ENCODE measurements at places on chromosomes 5 and 9. TPM values are rescaled to one million over a fixed set of nuclear protein-coding genes. Genes with fewer than 3 reads are reported as not detected.

DNA sequence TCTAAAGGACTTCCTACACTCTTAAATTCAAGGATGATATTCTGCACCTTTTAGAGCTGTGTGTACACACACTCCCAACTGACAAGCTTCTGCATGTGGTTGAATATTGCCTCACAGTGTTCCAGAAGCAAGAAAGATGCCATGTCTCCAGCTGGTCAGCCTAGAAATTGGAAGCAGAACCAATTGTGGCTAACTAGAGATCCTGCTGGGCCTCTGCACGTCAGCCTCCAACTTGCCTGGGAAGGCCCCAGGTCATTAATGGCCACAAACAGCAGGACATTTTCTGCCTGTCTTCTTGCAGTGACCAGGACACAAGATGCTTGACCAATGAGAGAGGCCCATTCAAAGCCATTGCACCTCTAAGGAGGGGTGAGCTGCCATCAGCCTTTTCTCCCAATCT is 571.9 kb upstream of the BRINP1 start:
- DNase-seq, result no peak

DNA sequence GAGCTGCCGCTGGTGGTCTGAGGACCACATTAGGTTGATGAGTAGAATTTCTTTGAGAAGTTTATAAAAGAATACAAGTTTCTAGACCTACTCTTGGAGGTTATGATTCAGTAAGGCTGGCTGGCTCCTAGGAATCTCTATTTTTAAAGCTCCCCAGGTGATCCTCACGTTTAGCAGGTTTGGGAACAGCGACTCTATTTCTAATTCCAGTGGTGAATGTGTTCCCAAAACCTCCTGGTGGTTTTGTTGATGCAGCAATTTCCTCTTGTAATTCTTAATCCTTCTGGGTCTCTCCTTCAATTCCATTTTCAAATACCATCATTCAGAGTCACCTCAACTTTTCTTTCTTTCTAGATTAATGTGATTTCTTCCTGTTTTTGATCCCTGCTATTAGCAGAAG is 215.9 kb upstream of the RFX3 start:
- DNase-seq, result no peak

- DNase-seq, result no peak
Measured at GRCh38 chr5:107474716-107475489, 195.8 kb downstream of the EFNA5 start.

DNA sequence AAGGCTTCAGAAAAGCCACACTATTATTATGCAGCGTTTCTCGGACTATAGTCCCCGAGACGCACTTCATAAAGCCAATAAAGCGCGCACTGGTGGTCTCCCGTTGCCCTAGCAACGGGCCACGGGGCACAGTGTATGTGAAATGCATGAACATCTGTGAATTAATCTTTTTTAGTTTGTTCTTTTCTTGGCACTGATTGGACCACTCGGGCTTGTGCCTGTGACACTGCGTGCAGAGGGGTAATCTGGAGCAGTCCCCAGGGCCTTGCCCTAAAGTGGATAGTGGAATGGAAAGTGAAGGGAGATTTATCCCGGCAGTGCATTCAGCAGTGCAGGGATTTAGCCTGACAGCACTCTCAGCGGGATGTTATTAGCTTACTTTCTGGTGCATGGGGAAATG is 92.1 kb downstream of the TLE4 start:
- DNase-seq, result no peak

- DNase-seq, result no peak
Measured at GRCh38 chr5:10844016-10844415, 83.0 kb upstream of the DAP start.

DNA sequence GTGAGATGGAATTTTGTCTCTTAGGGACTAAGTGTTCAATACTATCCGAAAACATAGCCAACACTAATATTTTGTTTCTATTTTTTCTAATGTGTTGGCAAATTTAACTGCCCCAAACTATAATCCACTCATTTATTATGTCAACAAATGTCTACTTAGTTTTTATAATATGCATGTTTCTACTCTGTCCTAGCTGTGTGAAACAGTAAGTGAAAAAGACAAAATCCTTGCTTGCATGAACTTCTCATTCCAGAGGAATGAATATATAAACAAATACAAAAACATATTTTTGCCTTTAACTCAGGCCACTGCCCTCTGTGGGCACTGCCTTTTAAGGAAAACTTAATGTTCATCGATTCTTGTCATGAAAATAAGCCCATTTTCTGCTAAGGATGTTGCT is 1275.4 kb upstream of the CDH18 start:
- no peak for DNase-seq

GLRA1 gene
- not detected for total RNA-seq

FOXD4L5 gene
- 0.04 TPM for total RNA-seq

SLCO6A1 gene
- total RNA-seq, result not detected

ENC1 gene
- 72.5 TPM for total RNA-seq

IFNB1 gene
- total RNA-seq, result not detected

CCDC171 gene
- total RNA-seq, result 3.3 TPM

STKLD1 gene
- 0.27 TPM for total RNA-seq
